GM23248 (cell line): ENCODE measurements at places on chromosomes 7 and 10. TPM values are rescaled to one million over a fixed set of nuclear protein-coding genes. Genes with fewer than 3 reads are reported as not detected.

DNA sequence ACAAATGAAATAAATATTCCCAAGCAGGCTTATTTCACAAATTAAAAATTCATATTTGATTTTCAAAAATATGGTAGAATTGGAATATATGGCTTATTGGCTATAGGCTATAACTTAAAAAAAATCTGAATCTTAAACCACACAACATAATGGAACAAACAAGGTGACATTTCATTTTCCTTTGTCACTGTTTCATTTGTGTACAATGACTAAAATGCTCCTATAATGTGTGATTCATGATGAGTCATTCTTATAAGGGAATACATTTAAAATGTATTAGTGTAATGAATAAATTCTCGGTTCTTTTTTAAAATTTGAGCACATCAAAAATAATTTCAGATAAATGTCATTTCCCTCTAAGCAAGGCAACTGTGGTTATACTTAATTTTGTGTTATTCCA lies 148.0 kb upstream of the ANK3 start:
- DNase-seq = peak; percentile 65

Gene ZNF239
- total RNA-seq = 6.2 and 6.3 TPM in 2 replicates

Gene SYNPO2L
- 0.11 TPM in 1 of 2 replicates, not detected in the other for total RNA-seq

- DNase-seq = no peak
Measured at GRCh38 chr10:67438605-67439304, 257.2 kb downstream of the CTNNA3 start.

DNA sequence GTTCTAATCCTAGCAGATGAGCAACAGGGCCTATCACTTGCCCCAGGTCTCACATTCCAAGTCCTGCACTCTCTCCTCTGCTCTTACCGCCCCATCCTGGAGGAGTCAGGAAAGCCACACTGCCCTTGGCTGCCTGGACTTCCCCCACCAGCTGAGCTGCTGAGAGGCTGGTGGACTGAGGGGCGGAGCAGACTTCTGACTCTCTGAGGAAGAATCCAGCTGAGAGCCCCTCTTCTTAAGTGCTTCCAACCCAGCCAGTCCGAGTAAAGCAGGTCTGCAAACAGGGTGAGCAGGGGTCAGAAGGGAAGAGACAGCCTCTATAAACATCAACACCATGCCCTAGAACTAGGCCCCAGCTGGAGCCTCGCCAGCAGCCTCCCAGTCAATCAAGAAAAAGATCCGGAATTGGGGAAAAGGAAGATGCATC lies 92.4 kb upstream of the TMEM72 start:
- no peak for DNase-seq

DNA sequence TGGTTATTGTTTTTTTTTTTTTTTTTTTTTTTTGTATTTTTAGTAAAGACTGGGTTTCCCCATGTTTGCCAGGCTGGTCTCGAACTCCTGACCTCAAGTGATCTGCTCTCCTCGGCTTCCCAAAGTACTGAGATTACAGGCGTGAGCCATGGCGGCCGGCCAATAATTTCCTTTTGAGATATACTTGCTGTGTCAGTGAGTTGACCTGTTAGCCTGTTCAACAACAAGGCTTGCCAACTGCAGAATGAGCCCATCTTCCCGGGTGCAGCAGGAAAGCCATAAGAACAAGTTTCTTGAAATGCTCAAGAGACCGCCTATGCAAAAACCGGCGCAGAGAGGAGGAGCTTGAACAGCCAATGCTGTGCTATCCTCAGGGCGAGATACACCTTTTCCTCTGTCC lies 112.5 kb downstream of the PRPF18 start:
- no peak for DNase-seq

Gene LRRC18
- total RNA-seq = not detected in 2 replicates

- DNase-seq = no peak
Measured at GRCh38 chr7:155523168-155523675, 23.1 kb downstream of the CNPY1 start.

Gene RELN
- 0.38 and 0.97 TPM in 2 replicates for total RNA-seq

Gene POLL
- 8.5 and 13.1 TPM in 2 replicates for total RNA-seq

Gene SLC26A4
- 0.25 and 0.43 TPM in 2 replicates for total RNA-seq

GRCh38 chr10:71383972-71384687 lies 12.6 kb upstream of the CDH23 start:
- DNase-seq = peak; percentile 53

Gene DKK1
- total RNA-seq = 505 and 558 TPM in 2 replicates

GRCh38 chr10:43128958-43129706 lies 9.1 kb upstream of the CSGALNACT2 start:
- peak; percentile 96 for DNase-seq

Gene ITIH2
- not detected in 2 replicates for total RNA-seq

DNA sequence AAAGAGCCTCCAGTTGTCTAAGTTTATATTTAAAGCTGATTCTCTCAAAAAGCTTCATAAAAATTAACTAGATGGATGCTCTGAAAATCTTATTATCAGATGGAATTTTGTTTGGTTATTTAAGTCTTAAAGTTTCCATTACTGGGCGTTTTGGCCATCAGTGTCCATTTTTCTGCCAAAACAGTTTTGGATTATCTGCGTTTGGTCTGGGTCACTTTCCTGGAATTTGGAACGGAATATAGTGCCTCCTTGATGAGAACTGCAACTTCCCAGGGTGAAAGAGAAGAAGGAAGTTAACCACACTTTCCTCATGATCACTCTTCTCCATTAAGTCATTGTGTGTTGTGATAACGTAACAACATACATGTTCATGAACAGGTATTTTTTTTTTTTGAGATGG lies 764.9 kb upstream of the AUTS2 start:
- DNase-seq = no peak

DNA sequence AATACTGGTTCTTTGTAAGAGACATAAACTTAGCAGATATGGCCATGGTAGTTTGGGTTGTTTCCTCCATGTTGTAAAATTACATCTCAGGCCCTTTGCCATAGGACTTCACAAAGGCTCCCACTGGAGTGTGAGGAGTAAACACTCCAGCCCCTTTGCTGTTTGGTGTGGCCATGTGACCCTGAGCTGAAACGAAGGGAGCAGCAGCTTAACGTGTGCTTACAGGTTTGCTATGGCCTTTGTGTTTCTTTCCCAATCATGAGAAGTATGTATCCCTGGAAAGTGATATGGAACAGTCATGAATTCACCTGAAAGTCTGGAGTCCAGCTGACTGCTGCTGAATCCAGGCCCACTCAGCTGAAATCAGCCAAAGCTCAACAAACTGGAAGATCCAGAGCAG lies 23.8 kb upstream of the SFTPA1 start:
- no peak for DNase-seq

Gene FAM13C
- total RNA-seq = 0.51 and 0.54 TPM in 2 replicates

GRCh38 chr7:114789871-114790311 lies 132.0 kb upstream of the MDFIC start:
- peak; percentile 93 for DNase-seq

GRCh38 chr7:46649876-46650275 lies 728.8 kb upstream of the IGFBP3 start:
- no peak for DNase-seq

DNA sequence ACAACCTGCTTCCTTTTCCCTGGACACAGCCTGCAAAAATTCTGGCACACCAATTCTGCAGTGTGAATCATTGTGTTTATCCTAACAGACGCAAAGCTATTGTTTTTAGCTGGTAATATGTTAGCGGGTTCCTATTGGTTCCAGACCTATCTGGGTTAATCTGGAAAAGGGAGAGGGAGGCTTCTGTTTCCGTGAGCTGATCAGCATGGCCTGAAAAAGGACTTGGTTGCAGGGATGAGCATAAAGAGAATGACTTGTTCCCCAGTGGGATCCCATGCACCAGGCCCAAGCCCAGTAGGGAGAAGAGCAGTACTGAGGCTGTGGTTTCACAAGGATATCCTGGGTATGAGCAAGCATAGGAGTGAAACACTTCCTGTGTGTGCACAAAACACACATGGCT lies 78.4 kb downstream of the PDE1C start:
- peak; percentile 33 for DNase-seq

- peak; percentile 74 for DNase-seq
Measured at GRCh38 chr10:108561649-108562048, 1361.7 kb downstream of the XPNPEP1 start.

Gene FKBP14
- 28.3 and 31.8 TPM in 2 replicates for total RNA-seq

Gene IFIT1B
- not detected in 2 replicates for total RNA-seq

Gene HOXA6
- 0.51 and 3.2 TPM in 2 replicates for total RNA-seq

GRCh38 chr10:7707102-7707501 lies 4.0 kb downstream of the ITIH2 start:
- no peak for DNase-seq

Gene TMEM60
- total RNA-seq = 9.9 and 17.7 TPM in 2 replicates
